ENCODE measurements at places on chromosomes 3 and 15.

DNA sequence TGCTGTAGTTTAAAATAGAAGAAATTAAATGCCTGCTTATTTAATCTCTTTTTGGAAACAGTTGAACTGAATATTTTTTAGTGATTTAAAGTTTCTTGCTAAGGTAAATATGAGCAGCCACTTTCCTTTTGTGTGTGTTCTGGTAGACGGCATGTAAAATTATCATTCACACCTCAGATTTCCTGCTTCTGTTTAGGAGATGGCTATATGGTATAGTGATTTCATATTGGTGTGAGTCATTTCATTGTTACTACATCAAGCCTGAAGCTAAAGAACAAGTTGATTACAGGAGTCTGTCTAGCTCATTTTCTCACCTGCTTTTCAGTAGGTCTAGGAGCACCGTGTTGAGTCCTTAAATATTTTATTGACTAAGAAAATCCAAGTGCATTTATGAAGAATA is 2.2 kb downstream of the LRCH3 start:
- DNase-seq, result peak; percentile 47

- DNase-seq, result no peak
These were observed 36.0 kb downstream of the RFTN1 start for GRCh38 chr3:16477521-16477920.

DNA sequence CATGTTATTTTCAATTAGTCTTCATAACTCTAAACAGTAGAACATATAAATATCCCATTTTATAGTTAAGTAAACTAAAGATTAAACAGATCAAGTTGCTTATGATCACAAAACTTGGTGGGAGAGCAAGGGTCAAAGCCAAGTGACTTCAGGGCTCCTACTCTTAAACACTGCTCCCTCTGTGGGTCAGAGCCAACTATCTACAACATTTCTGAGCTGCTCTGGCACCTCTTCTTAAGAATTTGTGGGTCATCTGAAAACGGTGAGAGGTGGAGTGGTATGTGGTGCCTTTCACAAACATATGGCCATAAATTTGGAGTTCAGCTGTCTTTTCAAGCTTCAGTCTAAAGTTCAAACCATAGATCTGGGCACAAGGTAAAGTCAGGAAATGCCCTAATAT is 10.9 kb downstream of the ATG3 start:
- DNase-seq, result no peak

DNA sequence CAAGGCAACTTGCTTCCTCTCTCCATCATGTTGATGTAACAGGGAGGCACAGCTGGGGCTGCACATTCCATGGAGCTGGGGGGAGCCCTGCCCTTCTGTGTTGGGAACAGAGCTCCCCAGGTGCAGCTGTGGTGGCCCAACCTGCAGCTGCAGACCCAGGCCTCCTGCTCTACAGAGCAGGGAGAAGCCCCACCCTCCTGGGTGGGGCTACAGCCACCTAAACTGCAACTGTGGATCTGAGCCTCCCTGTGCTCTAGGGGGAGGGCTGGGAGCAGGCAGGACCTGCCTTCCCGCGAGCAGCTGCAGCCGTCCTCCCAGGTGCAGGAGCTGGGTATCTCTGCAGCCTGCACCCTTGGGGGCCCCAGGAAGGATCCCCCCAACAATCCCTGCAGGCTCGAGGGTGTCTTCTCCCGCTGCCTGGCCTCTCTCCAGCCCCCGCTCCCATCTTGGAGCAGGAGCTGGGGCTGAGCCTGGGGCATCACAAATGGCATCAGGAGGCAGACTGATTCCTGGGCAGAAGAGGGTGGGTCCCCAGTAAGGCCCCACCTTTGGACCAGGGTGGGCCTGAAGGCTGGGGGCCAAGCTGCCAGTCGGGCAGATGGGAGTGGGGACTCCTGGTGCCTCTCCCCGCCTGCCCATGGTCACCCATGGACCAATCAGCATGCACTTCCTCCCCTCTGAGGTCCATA is 7.4 kb downstream of the LRRC58 start:
- no peak for DNase-seq

Data from CD4-positive, alpha-beta T cell treated with Interleukin-12 subunit alpha and Interleukin-12 subunit beta, for 1 hour (primary cell).